ENCODE measurements at places on chromosomes 3 and 15.

- no peaks in the 10 kb centered on the region for H3K27me3 ChIP-seq
- no peak overlapping the region for H3K4me3 ChIP-seq
- no peaks in the 10 kb centered on the region for H3K36me3 ChIP-seq
- no peak overlapping the region for H3K27ac ChIP-seq
- no peak for DNase-seq
Measured at GRCh38 chr15:47609693-47610092, 107.6 kb upstream of the SEMA6D start.

DNA sequence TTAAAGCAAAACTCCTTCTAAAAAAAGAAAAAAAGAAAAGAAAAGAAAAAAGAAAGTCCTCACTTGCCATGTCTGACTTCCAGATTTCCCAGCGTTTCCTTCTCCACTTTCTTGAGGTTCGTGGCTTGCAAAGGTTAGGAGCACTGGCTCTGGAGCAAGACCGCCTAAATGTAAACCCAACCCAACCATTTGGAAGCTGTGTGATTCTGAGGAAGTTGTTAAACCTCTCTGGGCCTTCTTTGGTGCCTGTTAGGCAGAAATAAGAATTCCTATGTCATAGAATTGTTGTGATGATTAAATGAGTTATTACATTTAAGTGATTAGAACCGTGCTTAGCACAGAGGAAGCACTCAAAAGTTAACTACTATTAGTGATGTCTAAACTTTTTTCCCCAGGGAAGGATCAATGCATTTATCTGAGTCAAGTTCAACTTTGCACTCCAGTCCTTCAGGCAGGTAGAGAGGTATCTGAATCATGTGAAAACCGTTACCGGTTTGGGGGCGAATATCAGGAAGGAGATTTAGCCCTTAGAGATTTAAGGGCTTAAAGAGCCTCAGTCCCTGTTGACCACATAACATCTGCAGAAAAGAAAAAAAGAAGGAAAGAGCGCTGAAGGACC lies 78.3 kb upstream of the HES1 start:
- H3K36me3 ChIP-seq: no peaks in the 10 kb centered on the region
- no peak overlapping the region for H3K4me3 ChIP-seq
- no peak for DNase-seq

DNA sequence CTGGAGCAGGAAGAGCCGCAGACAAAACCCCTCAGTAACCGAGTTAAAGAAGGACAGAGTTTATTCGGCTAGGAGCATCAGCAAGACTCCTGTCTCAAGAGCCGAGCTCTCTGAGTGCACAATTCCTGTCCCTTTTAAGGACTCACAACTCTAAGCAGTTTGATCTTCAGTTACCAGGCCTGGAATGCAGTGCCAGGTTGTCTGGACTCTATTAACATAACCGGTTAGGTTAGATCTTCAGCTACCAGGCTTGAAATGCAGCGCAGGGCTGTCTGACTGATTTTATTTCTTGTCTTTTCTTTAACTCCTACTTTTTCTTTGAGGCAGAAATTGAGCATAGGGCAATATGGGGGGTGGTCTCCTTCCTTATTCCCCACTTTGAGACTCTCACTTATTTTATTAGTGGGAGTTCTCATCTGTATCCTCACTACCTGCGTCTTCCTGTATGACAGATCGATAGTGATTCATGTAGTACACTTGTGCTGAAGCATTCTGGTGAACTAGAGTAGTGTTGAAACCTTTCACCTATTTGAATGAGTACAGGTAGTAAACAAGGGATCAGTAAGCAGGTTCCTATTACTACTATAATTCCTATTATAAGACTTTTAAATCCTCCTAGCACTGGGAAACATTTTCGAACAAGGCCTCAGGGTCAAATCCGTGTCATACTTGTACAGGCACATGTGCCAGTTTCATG lies 325.0 kb downstream of the CGGBP1 start:
- no peaks in the 10 kb centered on the region for H3K27me3 ChIP-seq
- H3K4me3 ChIP-seq: no peak overlapping the region
- H3K36me3 ChIP-seq: no peaks in the 10 kb centered on the region
- no peak for DNase-seq

DNA sequence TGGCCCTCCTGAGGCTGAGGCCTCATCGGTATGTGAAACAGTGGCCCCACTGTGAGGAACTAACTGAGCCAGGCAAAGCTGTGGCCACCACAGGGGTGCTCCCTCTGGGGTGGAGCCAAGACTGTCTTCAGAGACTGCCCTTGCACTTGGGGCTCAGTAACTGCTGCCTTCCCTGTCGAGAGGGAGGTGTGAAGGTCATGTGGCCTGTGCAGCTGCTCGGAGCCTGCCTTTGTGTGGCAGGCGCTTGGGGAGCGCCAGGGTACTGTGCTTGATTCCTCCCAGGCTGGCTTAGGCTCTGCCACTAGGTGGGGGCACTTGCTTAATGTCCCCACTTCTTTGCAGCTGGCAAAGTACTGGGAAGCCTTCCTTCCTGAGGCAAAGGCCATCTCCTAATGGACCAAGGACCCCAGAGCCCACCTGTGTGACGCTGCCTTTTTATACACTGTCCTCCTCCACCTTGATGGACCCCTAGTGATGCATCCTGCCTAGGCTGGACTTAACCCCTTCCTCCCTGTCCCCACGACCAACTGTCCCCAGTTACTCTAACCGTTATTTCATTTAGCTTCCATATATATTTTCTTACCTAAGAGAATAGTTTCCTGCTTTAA lies 14.2 kb upstream of the SNX22 start:
- no peaks in the 10 kb centered on the region for H3K4me1 ChIP-seq
- no peak for DNase-seq
- H3K4me3 ChIP-seq: no peak overlapping the region
- H3K36me3 ChIP-seq: peaks cover 56% of the 10 kb centered on the region
- H3K27ac ChIP-seq: no peak overlapping the region
- no peaks in the 10 kb centered on the region for H3K27me3 ChIP-seq

DNA sequence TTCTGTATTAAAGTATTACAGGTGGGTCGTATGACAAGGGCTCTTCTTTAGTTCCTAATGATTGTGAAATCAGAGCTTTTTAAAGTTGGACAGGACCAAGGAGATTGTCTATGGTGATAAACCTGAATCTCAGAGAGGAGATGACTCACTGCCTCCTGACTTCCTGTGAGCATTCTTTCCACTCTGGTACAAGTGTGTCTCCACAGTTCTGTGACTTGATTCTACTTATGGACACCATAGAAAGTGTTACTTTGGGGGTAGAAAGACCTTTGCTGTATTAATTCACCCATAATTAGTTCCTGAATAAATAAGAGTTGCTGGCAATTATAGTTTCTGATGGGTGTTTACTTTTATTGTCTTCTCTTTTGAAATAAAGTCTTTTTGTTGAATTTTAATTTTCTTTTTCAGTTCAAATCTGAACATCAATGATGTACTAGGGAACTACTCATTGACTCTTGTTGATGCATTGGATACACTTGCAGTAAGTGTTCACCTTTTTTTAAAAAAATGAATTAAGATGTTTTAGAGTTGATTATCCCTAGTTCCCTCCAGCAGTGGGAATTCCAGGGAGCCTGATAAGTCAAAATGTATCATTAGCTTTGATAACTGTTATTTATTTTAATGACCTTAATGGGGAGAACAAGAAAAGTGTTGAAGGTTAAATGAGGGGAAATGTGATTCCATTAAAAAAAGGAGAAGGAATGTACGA lies 7.4 kb downstream of the EDEM1 start:
- H3K27me3 ChIP-seq: no peaks in the 10 kb centered on the region
- H3K4me3 ChIP-seq: no peak overlapping the region
- H3K36me3 ChIP-seq: no peaks in the 10 kb centered on the region
- H3K4me1 ChIP-seq: peaks cover 56% of the 10 kb centered on the region
- peak; percentile 47 for DNase-seq

DNA sequence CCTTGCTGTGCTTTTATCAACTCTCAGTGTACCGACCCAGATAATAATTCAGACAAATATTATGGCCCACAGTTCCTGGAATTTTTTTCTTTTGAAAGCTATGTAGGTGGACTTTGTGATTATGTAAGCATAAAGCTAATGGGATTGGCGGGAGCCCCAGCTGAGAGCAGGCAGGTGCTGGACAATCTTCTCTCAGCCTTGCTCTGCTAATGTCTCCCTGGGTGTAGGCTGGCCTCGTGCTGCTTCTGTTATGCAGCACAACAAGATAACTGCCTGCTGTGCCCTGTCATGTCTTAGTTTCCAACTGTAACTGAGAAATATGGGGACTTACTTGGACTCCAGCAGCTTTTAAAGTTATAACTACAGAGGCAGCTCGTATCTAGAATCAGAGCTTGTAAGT lies 415.0 kb downstream of the PDCD6IP start:
- H3K27me3 ChIP-seq: no peaks in the 10 kb centered on the region
- H3K4me1 ChIP-seq: no peaks in the 10 kb centered on the region
- no peak overlapping the region for H3K27ac ChIP-seq

GRCh38 chr15:66503780-66504562 lies 684 bp downstream of the RPL4 start:
- H3K4me1 ChIP-seq: peaks cover 16% of the 10 kb centered on the region
- peak overlapping the region; percentile 95 for H3K27ac ChIP-seq
- no peak for DNase-seq
- H3K36me3 ChIP-seq: peaks cover 43% of the 10 kb centered on the region
- H3K27me3 ChIP-seq: no peaks in the 10 kb centered on the region

- H3K4me3 ChIP-seq: no peak overlapping the region
- H3K4me1 ChIP-seq: no peaks in the 10 kb centered on the region
- no peak overlapping the region for H3K27ac ChIP-seq
Measured at GRCh38 chr3:197393711-197394110, 95.3 kb upstream of the DLG1 start.

- no peaks in the 10 kb centered on the region for H3K4me1 ChIP-seq
- DNase-seq: no peak
- no peaks in the 10 kb centered on the region for H3K27me3 ChIP-seq
Measured at GRCh38 chr3:113847247-113847646, 8.7 kb downstream of the GRAMD1C start.

DNA sequence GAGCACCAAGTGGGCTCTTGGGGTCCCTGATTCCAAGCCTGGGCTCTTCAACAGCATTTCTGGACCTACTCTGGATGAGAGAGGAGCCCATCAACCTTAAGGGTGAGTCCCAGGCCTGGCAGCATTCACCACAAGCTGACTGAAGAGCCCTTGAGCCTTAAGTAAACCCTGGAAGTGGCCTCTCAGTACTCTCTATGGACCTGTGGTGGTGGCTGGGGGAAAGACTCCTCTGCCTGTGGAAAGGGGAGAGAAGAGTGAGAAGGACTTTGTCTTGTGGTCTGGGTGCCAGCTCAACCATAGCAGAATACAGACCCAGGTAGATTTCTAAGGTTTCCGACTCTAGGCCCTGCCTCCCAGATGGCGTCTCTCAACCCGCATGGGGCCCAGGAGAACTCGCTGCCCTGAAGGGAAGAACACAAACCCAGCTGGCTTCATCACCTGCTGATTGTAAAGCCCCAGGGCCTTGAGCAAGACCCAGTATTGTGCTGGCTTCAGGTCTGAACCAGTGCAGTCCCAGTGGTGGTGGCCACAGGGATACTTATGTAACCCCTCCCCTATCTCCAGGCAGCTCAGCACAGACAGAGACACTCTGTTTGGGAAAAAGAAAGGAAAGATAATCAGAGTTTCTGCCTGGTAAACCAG lies 71.4 kb downstream of the TFDP2 start:
- no peaks in the 10 kb centered on the region for H3K36me3 ChIP-seq
- no peaks in the 10 kb centered on the region for H3K27me3 ChIP-seq
- H3K4me1 ChIP-seq: no peaks in the 10 kb centered on the region

DNA sequence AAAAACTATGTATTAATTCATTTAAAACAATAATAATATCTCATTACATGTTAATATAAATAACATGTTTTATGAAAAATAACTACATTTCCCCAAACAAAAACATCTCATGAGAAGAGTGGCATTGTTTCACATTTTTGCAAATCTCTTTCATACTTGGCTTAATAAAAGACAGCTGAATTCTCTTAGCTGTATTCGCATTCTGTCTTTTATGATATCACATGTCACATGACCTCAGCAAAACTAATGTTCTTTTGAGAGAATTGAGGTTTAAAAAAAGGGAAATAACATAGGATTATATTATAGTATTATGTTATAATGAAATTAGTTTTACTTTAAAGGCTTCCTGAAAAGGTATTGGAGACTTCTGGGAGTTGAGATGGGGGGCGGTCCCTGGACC lies 48.4 kb upstream of the SPPL2A start:
- no peak for DNase-seq
- no peaks in the 10 kb centered on the region for H3K4me1 ChIP-seq
- H3K27ac ChIP-seq: no peak overlapping the region

DNA sequence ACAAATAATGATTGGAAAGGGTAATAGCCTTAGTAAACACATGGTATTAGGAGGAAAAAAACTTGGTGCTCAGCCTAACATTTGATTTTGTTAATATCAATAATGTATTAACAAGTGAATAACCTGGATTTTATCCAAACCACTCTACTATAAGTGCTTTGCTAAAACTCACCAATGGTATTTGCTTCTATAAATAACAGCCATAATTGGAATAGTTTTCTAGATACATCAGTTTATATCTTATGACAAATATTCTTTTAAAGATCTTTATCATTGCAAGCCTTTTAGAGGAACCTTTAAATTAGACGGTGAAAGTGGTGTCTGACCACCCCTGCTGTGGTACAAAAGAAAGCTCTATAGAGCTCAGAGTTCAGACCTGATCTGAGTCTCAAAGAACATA lies 123.9 kb downstream of the SHOX2 start:
- H3K4me1 ChIP-seq: no peaks in the 10 kb centered on the region
- H3K27ac ChIP-seq: no peak overlapping the region
- DNase-seq: no peak
- H3K4me3 ChIP-seq: no peak overlapping the region

DNA sequence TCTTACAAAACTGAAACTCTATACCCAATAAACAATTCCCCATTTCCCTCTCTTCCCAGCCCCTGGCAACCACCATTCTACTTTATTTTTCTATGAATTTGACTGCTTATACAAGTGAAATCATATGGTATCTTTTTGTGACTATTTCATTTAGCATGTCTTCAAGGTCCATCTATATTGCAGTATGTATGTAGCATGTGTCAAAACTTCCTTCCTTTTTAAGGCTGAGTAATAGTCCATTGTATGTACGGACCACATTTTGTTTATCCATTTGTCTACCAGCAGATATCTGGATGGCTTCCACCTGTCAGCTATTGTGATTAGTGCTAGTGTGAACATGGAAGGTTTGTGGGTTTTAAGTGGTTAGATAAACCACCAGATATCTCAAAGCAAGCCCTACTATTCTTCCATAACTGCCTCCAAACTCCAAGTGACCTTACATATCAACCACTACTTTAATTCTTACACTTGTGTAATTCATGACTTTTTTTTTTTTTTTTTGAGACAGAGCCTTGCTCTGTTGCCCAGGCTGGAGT lies 134.7 kb downstream of the TMCC1 start:
- no peaks in the 10 kb centered on the region for H3K27me3 ChIP-seq
- no peak for DNase-seq
- no peaks in the 10 kb centered on the region for H3K4me1 ChIP-seq

- H3K27me3 ChIP-seq: no peaks in the 10 kb centered on the region
- no peaks in the 10 kb centered on the region for H3K4me1 ChIP-seq
- H3K4me3 ChIP-seq: no peak overlapping the region
- no peaks in the 10 kb centered on the region for H3K36me3 ChIP-seq
- no peak overlapping the region for H3K27ac ChIP-seq
- DNase-seq: no peak
Measured at GRCh38 chr15:62899090-62899493, 143.5 kb upstream of the TPM1 start.

- no peaks in the 10 kb centered on the region for H3K36me3 ChIP-seq
- no peak overlapping the region for H3K27ac ChIP-seq
- H3K4me3 ChIP-seq: no peak overlapping the region
- H3K4me1 ChIP-seq: peaks cover 4% of the 10 kb centered on the region
- H3K27me3 ChIP-seq: no peaks in the 10 kb centered on the region
Measured at GRCh38 chr3:183159333-183159732, 3.2 kb downstream of the LAMP3 start.

Measured in effector memory CD4-positive, alpha-beta T cell (primary cell).